Eye (tissue), 1 donor: ENCODE measurements at places on chromosomes 2 and 18.

- DNase-seq: no peak
These were observed 37.0 kb downstream of the TGFA start for GRCh38 chr2:70516596-70516995.

GRCh38 chr2:54546923-54547720 is 91.0 kb downstream of the SPTBN1 start:
- no peak for DNase-seq

- DNase-seq: no peak
These were observed 117.9 kb downstream of the KCNH7 start for GRCh38 chr2:162720559-162721271.

DNA sequence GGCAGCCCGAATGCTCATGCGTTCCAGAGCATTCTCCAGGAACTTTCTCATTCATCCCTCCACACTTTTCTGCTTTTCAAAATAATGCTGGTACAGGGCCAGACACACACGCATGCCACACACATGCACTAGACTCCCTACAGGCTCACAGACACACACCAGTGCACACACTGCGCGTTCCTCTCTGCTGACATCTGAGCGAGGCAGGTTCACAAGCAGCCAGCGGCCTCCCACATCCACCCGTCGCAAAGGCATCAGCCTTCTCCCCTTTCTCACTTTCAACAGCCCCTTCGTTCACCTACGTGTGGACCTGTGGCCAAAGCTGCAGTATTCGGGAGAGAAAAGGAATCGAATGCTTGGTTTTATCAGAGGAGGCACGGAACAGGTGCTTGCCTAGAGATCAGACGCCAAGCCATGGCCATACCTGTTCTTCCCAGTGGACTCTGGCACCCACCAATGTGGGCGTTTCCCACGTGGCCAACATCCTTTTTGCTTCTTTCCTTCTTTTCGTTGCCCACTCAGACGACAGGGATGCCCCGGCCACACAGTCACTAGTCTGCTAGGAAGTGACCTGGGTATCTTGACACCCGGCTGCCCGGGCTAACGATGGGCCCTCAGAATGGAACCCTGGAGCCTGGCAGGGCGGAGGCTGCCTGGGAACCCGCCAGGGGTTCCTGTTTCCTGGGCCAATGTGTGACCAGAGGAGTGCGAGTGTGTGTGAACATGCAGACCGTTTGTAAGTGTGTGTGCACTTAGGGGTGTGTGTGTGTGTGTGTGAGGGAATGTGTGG is 85.8 kb upstream of the ID2 start:
- no peak for DNase-seq

GRCh38 chr2:118584877-118585276 is 262.6 kb downstream of the EN1 start:
- DNase-seq: no peak

DNA sequence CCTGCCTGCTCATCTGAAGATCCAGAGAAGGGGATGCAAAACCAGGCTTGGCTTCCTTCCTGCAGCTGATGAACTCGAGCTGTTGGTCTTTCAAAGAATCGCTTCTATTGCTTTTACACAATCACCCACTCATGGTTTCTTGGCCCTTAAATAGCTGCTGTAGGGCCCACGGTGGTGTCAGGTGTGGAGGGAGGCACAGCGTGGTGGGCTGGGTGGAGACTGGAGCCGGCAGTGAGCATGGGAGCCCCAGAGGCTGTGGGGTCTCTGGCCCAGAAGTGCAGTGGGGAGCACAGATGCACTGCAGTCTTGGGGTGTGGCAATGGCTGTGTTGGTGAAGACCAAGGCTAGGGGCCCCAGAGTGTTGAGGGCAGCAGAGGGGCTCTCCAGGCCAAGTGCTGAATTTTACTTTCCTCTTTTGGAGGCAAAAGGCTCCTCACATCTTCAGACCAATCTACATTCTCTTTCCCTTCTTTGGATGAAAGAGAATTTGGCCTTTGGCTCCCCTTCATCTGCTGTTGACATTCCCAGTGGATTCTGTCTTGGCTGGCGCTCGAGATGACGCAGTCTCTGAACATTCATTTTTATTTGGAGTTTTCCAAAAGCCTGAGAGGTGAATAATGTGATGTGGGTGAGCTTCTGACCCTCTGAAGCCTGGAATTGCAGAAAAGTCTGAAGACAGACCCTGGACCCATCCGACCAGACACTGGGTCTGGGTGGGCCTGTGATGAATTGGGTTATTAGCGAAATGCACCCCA is 70.1 kb upstream of the ASB18 start:
- DNase-seq: no peak

GRCh38 chr2:181241797-181242196 is 215.4 kb upstream of the ITGA4 start:
- no peak for DNase-seq

DNA sequence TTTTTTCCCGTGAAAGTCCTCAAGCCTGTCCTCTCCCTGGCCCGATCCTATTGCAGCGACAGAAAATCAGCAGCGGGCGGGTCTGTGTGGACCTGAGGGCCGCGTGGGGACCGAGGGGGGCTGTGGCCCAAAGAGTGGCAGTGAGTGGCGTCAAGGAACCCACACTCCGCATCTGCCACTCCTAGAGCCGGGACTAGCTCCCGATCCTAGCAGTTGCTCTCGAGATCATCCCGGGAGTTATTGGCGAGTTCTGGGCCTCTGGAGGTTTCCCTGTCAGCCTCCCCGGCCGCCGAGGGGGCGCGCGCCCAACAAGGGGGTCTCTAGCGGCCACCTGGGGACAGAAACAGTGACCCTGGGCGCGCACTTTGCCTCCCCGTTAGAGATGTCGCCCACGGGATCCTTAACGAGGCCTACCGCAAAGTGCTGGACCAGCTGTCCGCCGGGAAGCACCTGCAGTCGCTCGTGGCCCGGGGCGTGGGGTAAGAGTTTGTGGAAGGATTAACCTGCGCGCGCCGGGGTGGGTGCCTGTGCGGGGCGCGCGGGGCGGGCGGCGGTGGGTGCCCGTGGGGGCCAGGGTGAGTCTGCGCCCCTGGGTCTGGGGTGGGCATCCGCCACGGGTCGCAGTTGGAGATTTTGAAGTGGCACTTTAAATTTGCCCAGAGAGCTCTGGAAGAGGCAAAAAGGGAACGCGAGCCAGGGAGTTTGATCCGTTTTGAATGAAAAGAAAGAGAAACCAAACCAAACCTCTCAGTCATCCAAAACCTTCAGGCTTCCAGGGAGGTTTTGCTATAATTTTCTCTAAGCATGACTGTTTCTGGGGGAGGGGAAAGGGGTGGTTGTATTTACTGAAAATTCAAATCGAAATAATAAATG is 3.5 kb downstream of the ADCYAP1 start:
- peak; percentile 61 for DNase-seq

- no peak for DNase-seq
These were observed 68.5 kb downstream of the ABI2 start for GRCh38 chr2:203396667-203397066.

- DNase-seq: no peak
These were observed 5.7 kb downstream of the TM4SF20 start for GRCh38 chr2:227373389-227373788.

GRCh38 chr18:13746633-13747032 is 20.2 kb downstream of the RNMT start:
- no peak for DNase-seq

- no peak for DNase-seq
These were observed 61.4 kb downstream of the SP3 start for GRCh38 chr2:173903601-173904394.

GRCh38 chr2:169619946-169620345 is 35.8 kb downstream of the PPIG start:
- no peak for DNase-seq

DNA sequence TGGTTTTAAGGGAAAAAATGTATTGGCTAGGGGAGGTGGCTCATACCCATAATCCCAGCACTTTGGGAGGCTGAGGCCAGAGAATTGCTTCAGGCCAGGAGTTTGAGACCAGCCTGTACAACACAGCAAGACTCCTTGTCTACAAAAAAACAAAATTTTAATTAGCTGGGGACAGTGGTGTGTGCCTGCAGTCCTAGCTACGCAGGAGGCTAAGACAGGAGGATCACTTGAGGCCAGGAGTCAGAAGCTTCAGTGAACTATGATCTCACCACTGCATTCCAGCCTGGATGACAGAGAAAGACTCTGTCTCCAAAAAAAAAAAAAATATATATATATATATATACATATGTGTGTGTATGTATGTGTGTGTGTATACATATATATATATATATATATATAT is 18.5 kb downstream of the CCDC88A start:
- DNase-seq: no peak

GRCh38 chr2:157830696-157831570 is 45.2 kb downstream of the ACVR1 start:
- no peak for DNase-seq

GRCh38 chr18:76821875-76822505 is 367 bp upstream of the ZNF236 start:
- DNase-seq: peak; percentile 84
